Astrocyte (in vitro differentiated cells and primary cell): ENCODE measurements at places on chromosomes 6 and 20.

- no peak for DNase-seq
Measured at GRCh38 chr20:32764005-32764960, 2.1 kb downstream of the DNMT3B start.

- peak; percentile 56 for DNase-seq
Measured at GRCh38 chr6:48144021-48144420, 33.0 kb upstream of the PTCHD4 start.

DNA sequence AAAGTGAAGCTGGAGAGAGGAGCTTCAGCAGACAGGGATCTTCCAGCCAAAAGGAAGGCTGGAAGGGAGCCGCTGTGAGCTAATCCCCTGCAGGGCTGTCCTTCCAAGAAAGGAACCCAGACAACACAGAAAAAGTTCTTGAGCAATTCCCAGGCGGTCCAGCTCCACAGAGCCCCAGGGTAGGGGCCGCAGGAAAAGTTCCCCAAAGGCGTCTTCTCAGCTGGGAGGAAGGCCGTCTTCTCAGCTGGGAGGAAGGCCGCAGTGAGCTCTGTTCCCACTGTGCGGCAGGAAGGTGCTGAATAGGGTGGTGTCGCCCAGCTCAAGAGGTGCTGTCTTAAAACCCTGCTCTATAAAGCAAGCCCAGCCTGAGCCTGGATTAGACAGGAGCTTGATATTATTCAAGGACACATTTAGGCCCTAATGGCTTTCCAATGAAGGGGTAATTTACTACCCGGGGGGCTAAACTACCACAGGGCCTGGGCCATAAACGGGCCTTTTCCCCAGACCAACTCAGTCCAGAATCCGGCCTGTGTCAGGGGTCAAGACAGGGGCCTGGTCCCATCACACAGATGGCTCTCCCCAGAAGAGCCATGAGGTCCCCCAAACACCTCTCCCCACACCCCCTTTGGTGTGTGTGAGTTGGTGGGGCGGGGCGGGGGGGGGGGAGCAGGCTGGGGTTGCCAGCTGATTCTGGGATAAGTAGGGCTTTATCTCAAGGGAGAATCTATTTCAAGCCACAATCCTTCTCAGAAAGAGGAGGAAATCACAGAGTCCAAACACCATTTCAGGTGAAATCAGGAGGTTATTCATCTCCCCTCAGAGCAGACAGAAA lies 103.6 kb downstream of the NOL4L start:
- DNase-seq: no peak

DNA sequence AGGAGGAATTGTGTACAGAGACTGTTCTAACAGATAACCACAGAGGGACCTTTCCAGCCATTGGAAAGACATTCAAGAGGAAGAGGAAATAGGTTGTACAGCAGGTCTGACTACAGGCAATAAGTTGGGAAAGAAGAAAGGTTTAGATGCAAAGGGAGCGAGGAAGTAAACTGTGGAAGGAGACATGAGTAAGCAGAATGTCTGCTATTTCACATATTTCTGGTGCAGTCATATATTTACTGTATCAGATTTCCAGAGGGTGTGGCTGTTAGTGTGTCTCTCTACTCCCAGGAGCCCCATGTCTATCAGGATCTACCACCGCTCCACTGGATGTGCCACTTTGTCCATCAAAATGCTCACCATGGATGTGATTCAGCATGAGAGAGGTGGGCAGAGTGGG lies 25.9 kb downstream of the MRS2 start:
- peak; percentile 36 for DNase-seq

- DNase-seq: peak; percentile 32
Measured at GRCh38 chr20:6142348-6142993, 19.6 kb upstream of the FERMT1 start.

DNA sequence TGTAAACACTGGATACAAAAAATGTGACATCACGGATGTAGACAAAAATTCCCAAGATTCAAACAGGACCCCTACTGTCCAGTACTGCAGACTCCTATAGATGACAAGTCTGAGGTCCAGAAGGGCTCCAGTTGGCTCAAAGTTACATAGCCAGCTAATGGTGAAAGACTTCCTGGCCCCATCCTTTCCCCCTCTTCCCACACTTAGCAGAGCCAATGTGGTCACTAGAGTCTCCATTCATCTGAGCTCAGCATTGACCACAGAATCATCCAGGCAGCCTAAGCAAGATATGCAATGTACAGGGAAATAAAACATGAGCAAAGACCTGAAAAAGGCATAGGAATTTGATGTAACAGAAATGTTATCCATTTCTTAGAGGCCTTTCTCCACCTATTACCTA lies 180.5 kb downstream of the ADAT2 start:
- DNase-seq: peak; percentile 85

DNA sequence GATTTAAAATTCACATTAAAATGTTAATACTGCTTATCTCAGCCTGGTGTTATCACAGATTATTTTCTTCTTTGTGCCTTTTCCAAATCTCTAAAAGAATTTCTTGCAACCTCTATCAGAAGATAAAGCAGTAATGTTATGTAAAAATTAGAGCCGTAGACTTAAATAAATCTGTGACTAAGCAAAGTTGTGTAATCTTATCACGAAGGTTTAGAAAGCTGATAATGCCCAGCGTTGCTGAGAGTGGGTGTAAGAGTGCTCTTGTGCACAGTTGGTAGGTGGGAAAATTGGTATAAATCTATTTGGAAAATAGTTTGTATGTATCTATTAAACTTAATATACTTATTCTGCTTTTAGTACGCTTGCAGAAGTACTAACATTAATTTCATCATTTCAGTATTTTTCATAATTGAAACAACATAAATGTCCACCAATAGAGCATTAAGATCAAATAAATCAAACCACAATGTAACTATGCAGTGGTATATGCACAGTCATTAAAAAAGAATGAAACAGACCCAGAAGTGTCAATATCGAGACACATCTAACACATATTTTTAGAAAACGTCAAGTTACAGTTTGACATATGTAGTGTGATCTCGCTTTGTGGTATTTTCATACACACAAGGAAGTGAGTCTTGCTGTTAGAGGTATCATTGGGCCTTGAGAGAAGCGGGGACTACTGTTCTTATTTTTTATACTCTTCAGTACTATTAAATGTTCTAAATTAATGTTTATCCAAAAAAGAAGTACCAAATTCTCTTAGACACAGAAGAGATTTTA lies 54.4 kb upstream of the PBOV1 start:
- peak; percentile 76 for DNase-seq

- DNase-seq: no peak
Measured at GRCh38 chr6:21270636-21271201, 322.8 kb upstream of the SOX4 start.

DNA sequence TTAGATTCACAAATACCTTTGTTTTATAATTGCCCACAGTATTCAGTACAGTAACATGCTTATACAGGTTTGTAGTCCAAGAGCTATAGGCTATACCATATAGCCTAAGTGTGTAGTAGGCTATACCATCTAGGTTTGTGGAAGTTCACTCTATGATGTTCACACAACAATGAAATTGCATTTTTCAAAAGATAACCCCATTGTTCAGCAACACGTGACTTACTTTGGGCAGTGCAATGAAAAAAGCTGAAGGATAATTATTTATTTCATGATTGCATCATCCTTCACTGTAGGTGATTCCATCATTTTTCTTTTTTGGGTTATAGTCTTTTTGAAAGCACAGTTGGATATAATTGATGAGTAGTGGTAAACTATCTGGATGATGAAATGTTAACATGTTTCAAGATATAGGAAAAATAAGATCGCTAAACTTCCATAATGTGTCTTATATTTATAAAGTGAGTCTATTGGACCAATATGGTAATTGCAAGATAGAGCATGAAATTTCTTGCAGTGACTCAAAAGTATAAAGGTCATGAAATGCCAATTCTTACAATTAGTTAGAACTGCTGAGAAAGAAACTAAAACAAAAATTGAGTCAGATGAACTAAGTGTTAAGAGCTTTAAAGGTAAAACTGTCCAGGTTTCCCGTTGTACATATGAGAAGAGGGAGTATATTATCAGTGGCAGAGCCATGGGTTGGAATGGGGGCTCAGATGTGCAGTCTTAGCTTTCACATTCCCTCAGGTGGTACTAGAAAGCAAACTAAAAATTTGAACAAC lies 164.4 kb downstream of the ZFAND3 start:
- no peak for DNase-seq

GRCh38 chr20:23081263-23081819 lies 4.8 kb downstream of the CD93 start:
- DNase-seq: no peak

GRCh38 chr6:113586413-113587077 lies 270.6 kb upstream of the MARCKS start:
- peak; percentile 92 for DNase-seq

DNA sequence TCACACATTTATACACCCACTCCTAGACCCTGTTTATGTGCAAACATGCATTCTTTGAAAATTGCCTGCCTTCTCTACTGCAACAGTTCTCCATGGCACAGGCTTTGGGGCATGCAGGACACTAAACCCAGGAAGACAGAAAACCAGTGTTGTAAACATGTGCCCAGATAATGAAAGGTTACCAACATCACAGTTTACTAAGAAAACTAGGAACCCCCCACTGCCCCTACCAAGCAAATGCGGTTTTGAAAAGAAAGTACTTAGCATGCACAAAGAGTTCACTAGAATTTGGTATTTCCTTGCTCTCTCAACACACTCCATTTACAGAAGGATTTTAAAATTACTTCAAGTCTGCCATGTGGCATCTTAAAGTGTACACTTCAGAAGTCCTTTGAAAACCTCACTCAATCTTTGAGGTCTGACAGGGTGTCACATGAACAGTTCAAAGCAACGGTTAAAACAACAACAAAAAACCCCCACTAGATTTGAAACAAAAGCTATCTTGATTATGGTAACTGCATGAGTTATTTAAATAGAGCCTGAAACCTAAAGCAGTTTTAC lies 245.0 kb downstream of the GMPR start:
- no peak for DNase-seq

DNA sequence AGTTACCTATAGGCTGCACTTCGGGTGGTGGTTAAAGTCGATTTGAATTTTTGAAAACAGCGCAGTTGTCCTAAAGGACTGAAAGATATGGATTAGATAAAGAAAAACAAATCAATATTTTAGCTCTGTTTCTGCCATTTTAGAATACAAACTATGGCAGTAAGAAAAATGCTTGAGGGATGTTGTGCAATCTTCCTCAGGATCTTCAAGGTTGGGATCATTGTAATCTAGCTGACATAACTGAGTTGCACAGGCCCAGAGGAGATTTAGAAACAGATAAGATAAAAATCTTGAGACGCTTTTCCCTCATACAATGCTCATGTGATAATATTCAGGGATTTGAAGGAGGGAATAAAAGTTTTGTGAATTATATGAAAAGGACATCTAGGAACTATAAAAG lies 926 bp downstream of the PEX3 start:
- DNase-seq: no peak

DNA sequence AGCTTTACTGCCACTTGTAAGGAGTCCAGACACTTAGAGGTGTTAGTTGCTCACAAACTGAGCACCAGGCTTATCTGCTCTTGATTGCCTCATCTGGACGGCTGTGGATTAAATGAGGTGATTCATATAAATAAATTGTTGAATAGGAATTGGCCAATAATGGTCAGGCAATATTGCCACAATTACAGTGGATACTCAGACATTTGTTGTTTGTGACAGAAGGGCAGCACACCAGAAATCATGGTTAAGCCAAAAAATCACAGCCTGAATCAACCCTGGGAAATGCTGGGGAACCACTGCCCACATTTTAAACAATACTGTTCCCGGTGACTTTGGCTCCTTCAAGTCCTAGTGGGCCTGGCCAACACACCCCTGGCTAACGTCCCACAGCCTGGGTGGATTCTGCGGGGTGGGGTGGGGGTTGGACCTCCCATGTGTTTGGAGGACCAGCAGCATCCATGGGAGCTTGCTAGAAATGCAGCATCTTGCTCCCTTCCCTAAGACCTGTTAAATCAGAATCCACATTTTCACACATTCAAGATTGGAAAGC lies 29.5 kb upstream of the SPDEF start:
- peak; percentile 70 for DNase-seq

- DNase-seq: peak; percentile 68
Measured at GRCh38 chr6:131914967-131915751, 36.0 kb downstream of the CCN2 start.

GRCh38 chr20:59830665-59831023 lies 102.8 kb downstream of the SYCP2 start:
- DNase-seq: no peak

DNA sequence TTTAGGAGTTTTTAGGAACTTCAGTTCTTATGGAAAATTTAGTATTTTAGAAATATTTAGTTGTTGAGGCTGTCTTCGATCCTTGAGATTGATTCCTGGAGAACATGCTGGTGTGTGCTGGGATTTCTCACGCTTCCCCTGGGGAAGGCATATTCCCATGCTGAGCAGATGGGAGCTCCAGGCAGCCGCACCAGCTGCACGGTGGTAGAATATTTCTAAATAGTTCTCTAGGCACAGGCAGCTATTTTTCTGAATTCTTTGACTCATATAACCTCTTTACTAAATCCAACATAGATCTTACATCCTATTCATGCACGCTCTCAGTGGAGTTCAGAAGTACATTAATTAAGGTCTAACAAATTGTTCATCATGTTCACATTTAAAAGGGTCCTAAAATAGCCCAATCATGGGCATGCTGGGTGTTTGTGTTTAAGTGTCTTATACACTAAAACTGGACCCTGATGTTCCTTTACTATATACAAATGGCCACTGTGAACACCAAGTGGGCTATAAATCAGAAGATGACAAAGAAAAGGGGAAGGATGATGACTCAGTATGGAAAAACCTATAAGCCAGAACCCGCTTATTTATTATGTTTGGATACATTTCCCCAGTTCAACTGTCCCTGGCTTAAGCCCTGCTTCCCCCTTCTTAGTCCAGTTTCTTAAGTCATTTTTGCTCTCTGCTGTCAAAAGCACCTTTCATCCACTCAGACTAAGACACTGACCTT lies 138.5 kb downstream of the UST start:
- peak; percentile 87 for DNase-seq

- DNase-seq: no peak
Measured at GRCh38 chr6:130864344-130864743, 37.1 kb downstream of the SMLR1 start.

GRCh38 chr20:19652591-19653026 lies 105.4 kb upstream of the RIN2 start:
- no peak for DNase-seq

DNA sequence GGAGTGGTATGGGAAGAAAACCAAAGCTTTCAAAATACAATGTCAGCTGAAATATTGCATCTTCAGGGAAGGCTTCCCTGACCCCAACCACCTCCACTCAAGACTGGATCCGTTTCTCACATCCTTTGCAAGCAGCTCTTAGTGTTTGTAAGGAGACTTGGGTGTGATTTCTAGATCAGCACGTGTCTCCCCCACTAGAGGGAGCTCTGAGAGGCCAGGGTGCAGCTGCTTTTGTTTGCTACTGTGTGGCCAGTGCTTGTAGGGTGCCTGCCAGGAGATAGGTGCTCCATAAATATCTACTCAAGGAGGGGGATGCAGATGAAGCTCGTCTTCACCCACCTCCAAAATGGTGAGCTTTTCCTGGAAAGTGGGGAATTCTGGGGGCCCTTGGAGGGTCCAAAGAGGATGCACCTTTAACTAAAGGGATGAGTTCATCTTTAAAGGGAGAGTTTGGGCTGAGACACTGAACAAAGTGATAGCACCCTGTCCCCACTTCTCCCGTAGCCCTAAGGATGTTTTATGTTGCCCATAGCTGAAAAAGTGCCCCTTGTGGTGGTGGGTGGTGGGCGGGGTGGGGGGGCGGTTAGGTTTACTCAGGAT lies 52.6 kb upstream of the MAFB start:
- DNase-seq: peak; percentile 9

GRCh38 chr6:95117236-95117635 lies 460.1 kb upstream of the MANEA start:
- DNase-seq: no peak

GRCh38 chr6:107753778-107754177 lies 70.3 kb downstream of the SCML4 start:
- no peak for DNase-seq
